Tibial artery (tissue), 4 donors: ENCODE measurements at places on chromosomes 1 and 21.

GRCh38 chr1:74395571-74395970 is 116.8 kb downstream of the LRRC53 start:
- no peak for DNase-seq

GRCh38 chr21:39029900-39030884 is 153.1 kb downstream of the PSMG1 start:
- DNase-seq = no peak

GRCh38 chr21:35989138-35989735 is 71.1 kb downstream of the SETD4 start:
- peak; percentile 79 for DNase-seq

GRCh38 chr1:9191231-9191630 is 43.3 kb upstream of the H6PD start:
- no peak for DNase-seq

DNA sequence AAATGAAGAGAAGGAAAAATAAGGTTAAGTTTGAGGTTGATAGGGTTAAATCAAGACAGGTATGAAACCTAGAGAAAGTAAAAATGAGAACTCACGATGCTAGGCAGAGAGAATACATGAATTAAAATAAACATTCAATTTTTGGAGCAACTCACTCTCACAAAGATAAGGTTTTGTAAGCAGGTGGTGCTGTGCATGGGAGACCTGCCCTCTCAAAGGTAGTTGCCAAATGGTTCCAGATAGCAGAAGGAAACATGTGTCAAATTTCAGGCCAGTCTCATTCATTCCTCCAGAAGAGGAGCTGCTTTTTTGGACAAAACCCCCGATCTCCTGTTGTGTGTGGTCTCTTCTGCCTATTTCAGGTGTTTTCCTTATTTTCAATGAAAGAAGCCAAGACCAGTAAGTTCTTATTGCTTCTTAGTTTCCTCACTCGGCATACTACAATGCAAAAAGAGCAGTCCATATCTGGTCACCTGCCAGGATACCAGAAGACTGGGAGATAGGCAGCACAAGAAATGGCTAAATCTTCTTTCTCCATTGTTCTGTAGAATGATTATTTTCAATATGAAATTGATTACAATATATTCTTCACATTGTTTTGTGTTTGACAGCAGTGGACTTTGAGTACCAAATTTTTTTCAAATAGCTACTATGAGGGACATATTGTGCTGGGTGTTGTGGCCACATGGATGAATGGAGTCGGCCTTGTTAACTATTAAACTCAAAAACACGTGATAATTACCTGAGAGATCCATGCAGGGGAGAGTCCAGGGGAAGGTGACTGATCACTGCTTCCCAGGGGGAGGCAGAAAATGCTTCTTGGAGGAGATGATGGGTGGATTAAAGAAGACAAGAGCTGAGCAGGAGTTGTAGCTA is 3.6 kb downstream of the CR1L start:
- DNase-seq = no peak

DNA sequence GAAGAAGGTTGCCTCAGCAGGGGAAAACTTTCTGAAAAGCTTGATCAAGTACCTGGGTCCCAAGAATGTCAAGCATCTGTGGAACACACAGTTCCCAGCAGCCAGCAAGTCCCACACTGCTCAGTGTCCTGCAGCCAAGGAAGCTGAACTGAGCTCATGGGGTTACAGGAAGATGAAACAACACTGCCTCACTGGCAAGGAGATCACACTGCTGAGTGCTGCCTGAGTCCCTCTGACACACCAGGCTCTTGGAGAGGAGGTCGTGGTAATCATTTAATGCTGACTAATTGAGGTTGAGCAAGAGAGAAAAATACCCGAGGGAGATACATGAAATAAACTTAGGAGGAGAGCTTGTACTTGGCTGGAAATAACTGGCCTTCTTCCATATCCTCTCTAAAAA is 75.2 kb downstream of the MPZL1 start:
- DNase-seq = peak; percentile 90

- no peak for DNase-seq
These were observed 71.8 kb downstream of the DUSP10 start for GRCh38 chr1:221670081-221670480.

DNA sequence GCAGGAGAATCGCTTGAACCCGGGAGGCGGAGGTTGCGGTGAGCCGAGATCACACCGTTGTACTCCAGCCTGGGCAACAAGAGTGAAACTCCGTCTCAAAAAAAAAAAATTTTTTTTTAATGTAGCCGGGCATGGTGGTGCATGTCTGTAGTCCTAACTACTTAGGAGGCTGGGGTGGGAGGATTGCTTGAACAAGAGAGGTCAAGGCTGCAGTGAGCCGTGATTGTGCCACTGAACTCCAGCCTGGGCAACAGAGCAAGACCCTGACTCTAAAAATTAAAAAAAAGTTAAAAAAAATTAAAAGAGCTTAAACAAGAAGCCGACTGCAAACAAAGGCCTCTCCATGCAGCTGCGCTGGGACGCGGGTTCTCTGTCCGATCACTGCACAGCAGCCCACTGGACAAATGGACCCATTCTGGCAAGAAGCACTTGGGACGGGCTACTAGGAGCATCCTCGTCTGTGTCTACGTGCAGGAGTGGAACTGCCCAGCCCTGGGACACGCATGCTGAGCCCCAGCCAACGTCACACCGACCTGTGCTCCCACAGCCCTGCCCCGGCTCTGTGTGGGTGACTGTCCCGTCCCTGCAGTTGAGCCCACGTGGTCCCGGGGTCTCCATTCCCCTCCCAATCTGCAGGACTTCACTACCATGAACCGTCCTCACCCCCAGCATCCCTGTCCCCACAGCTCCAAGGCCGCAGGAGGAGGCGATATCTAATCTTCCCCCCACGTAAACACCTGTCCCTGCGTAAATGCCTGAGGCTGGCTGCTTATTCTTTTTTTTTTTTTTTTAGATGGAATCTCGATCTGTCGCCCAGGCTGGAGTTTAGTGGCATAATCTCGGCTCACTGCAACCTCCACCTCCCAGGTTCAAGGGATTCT is 12.3 kb downstream of the SLC35E2B start:
- peak; percentile 34 for DNase-seq

DNA sequence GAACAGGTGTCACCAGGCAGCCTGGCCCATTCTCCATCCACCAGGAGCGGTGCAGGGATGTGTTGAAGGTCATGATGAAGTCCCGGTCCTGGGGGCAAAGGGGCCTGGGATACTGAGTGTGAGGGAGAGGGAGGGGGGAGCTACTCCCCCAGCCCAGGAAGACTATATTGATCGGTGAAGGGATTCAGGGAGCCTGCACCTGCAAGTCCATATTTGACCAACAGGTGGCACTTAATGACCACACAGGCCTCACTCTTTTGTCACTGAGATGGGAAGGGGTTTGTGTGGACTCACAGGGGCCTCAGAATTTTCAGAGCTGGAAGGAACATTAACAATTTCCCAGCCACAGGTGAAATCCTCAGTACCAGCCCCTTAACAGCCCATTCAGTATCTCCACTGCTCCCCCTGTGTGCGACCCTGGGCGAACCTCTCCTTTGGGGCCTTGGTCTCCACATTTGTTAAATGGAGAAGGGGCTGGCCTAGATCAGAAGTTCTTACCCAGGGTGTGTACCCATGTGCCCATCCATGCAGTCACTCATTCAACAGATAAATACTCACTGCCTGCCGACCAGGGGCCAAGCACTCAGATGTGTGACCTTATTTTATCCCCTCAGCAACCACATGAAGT is 55.6 kb downstream of the NKAIN1 start:
- no peak for DNase-seq

GRCh38 chr1:6785318-6785727 is at the start of gene CAMTA1:
Gene CAMTA1 (plus strand): TSS chr1:6785454. CDS start chr1:6785531, 77 bp downstream.
- DNase-seq = no peak

GRCh38 chr1:11516961-11517635 is 38.1 kb downstream of the DISP3 start:
- DNase-seq = peak; percentile 53

GRCh38 chr1:207021139-207021861 is 11.3 kb downstream of the C1orf116 start:
- no peak for DNase-seq

DNA sequence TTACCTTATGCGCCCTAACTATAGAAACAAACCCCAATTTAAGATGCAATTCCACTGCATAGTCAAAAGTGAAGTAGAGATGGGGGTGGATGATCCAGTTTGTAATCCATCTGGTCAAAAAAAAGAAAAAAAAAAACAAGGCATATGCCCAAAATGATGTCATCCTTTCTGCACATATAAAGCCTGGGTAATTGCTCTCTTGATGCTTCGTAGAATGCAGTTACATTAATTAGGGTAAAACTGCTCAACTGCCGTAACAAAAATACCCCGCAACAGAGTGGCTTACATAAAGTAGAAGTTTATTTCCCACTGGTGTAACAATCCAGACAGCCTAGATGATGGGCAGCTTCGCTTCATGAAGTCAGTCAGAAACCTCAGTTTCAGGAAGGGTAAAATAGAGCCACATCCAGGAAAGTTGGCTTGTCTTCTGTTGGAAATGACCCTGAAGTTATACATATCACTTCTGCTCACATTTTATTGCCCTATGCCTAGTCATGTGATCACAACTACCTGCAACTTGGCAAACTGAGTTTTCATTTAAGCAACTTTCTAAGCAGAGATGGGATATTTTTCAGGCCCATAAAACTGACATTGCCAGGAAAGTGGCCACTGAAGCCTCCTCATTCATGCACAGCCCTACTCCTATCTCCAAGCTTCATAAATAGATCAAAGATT is 221.7 kb downstream of the C1orf94 start:
- DNase-seq = no peak

DNA sequence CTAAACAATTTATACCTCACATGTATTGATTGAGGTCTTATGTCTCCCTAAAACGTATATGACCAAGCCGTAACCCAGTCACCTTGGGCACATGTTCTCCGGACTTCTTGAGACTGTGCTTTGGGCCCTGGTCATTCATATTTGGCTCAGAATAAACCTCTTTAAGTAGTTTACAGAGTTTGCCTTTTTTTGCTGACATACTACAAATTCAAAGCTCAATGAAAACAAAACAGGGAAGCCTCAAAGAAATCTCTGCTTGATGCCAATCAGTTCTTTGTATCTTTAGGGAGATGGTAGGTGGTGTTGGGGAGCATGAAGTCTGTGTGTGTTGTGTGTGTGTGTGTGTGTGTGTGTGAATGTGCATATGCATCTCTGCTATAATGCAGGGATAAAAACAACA is 247.0 kb downstream of the KCNJ6 start:
- DNase-seq = no peak

- peak; percentile 53 for DNase-seq
These were observed 15.3 kb downstream of the AGPAT3 start for GRCh38 chr21:43880111-43880985.

- DNase-seq = no peak
These were observed 43.1 kb downstream of the SKI start for GRCh38 chr1:2271211-2271721.

DNA sequence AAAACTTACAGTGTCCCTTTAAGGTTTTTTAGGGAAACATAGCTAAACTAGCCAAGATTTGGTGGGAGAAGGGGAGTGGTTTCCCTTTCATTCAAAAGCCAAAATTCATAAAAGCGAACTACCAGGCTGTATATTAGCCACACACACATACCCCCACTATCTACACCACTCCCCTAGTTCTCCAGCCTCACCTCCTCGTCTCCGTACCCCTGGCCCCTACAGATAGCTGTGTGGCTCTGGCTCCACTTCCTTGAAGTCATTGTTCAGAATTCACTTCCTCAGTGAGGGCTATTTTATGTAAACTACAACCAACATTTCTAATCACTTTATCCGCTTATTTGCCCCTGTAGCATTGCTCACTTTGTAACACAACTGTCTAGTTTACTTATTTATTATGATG is 5.3 kb upstream of the DPH5 start:
- DNase-seq = no peak

DNA sequence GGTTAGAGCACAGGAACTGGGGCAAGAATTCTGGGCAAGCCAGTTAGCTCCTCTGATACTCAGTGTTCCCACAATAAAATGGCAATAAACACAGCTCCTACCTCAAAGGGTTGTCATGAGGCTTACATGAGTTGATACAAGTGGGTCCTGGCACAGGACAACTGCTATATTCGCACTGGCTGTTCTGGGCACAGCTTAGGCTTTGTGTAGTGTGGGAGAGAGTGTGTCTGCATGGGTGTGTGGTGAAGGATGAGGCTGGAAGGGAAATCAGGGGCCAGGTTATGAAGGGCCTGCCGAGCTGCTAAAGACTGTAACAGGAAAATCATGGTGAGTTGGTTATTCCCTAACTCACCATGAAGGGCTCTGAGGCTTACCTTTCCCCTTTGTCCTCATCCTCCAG is 18.7 kb downstream of the ETV3 start:
- DNase-seq = no peak

- DNase-seq = no peak
These were observed 11.8 kb downstream of the LY9 start for GRCh38 chr1:160807738-160808137.

GRCh38 chr1:227257964-227258363 is 60.3 kb downstream of the CDC42BPA start:
- DNase-seq = no peak

GRCh38 chr1:20493839-20494608 is 8.0 kb upstream of the CAMK2N1 start:
- DNase-seq = peak; percentile 88

DNA sequence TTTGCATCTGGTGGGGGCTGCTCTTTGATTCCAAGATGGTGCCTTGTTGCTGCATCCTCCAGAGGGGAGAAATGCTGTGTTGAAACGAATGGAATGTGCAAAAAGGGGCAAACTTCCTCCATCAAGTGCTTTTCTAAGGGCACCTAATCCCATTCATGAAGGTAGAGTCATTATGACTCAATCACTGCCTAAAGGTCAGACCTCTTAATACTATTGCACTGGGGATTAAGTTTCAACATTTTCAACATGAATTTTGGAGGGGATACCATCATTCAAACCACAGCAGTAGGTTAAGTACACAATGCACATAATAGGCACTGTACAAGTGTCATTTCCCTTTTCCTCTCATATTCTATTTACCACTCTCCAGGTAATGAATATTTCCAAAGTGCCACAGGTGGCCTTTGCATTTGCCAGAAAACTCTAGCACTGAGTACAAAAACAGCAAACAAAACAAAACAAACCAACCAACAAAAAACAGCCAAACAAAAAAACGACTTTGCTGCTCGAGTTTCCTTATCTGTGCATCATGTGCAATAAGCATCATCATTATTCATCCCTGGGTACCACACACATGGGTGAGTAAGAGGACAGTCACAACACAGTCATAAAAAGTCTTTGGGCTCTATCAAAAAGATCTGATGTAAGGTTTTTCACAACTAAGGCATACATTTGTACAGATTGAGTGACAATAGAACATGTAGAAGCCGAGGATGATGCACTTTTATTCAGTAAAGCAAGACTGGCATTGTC is 42.5 kb downstream of the IFI44 start:
- DNase-seq = no peak

GRCh38 chr1:47196622-47197021 is 6.8 kb upstream of the PDZK1IP1 start:
- DNase-seq = peak; percentile 39

- no peak for DNase-seq
These were observed 7.1 kb downstream of the TCP10L start for GRCh38 chr21:32578107-32578691.

DNA sequence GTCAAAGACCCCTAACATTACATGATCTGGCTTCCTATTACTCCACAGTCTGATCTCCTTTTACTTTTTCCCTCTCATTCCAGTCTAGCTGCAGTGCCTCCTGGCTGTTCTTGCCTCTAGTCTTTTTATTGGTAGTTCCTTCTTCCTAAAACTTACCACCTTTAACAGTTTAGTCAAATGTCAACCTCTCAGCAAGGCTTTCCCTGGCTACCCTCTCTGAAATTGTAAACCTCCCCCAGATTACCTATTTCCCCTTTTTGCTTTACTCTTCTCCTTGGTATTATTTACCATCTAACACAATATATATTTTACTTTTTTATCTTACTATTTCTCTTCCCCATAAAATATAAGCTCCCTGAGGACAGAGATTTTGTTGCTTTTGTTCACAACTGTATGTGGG is 129.6 kb downstream of the CLEC20A start:
- DNase-seq = no peak
